ENCODE measurements at places on chromosomes 16 and 17. TPM values are rescaled to one million over a fixed set of nuclear protein-coding genes. Genes with fewer than 3 reads are reported as not detected.
A peak's percentile ranks its signal among the peaks of the same experiment; 100 is the strongest.

Gene PRR15L
- total RNA-seq = not detected

DNA sequence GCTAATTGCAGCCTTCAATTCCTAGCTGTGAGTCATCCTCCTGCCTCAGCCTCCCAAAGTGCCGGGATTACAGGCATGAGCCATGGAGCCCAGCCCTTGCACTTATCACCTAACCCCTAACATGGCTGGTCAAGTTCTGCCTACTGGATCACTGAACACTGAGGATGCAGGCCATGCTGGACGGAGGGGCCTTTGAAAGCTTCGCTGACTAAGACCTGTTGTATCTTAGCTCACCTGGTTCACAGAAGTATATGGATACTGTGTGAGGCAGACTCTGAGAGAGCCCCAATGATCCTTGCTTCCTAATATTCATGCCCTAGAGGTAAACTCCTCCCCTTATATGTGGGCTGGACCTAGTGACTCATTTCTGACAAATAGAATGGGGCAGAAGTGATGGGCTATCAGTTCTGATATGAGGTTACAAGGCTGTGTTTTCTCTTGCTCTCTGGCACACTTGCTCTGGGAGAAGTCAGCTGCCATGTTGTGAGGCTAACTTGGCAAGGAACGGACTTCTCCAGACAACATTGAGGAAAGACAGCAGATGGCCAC, 11.7 kb upstream of the TMIGD1 start:
- no peaks in the 10 kb centered on the region for H3K36me3 ChIP-seq
- peak; percentile 52 for DNase-seq
- peak overlapping the region; percentile 8 for H3K27ac ChIP-seq
- no peak overlapping the region for H3K4me3 ChIP-seq
- H3K27me3 ChIP-seq = no peaks in the 10 kb centered on the region

GRCh38 chr16:68000450-68000849, 1.2 kb upstream of the DPEP2 start:
- H3K4me1 ChIP-seq = peaks cover 52% of the 10 kb centered on the region
- peak overlapping the region; percentile 72 for H3K4me3 ChIP-seq
- no peak for DNase-seq

Gene TNRC6C
- total RNA-seq = 15.6 TPM

Gene MT1M
- total RNA-seq = not detected

Gene SDK2
- 0.05 TPM for total RNA-seq

DNA sequence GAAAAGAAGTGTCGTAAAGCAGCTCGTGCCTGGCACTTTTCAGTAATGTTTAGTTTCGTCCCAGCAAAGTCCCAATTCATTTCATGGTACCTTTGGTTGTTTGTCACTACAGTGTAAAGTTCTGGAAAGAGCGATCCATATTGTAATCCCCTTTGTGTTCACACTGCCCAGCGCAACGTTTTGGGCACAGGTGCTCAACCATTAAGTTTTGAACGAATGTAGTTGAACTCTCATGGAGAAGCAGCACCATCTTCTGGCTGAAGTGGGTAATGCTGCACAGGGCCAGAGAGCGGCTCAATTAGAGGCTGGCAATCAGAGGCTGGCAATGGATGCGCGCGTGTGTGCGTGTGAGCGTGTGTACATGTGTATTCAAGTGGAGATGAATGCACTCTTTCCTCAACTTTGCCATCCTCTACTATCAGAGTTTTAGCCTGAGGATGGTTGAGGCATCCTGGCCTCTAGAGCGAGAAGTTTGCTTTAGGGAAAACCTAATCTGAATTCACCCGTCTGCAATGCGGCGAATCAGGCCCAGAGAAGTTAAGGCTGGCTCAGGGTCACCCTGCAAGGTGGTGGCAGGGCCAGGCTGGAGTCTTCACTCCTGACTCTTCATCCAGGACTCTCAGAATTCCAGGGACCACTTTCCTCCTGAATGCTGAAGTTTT, 29.9 kb downstream of the DYNLL2 start:
- H3K4me1 ChIP-seq = peaks cover 4% of the 10 kb centered on the region
- H3K27me3 ChIP-seq = peaks cover 2% of the 10 kb centered on the region
- no peaks in the 10 kb centered on the region for H3K36me3 ChIP-seq
- no peak overlapping the region for H3K27ac ChIP-seq

- peaks cover 20% of the 10 kb centered on the region for H3K27me3 ChIP-seq
- H3K27ac ChIP-seq = no peak overlapping the region
- H3K4me1 ChIP-seq = no peaks in the 10 kb centered on the region
- H3K36me3 ChIP-seq = no peaks in the 10 kb centered on the region
- H3K4me3 ChIP-seq = no peak overlapping the region
- no peak for DNase-seq
These were observed 45.1 kb upstream of the HNF1B start for GRCh38 chr17:37789771-37790541.

Gene FADS6
- total RNA-seq = not detected

GRCh38 chr17:33689725-33690124, 396.6 kb upstream of the ASIC2 start:
- no peaks in the 10 kb centered on the region for H3K36me3 ChIP-seq
- no peak overlapping the region for H3K4me3 ChIP-seq
- peaks cover 11% of the 10 kb centered on the region for H3K27me3 ChIP-seq
- DNase-seq = no peak
- H3K27ac ChIP-seq = no peak overlapping the region

DNA sequence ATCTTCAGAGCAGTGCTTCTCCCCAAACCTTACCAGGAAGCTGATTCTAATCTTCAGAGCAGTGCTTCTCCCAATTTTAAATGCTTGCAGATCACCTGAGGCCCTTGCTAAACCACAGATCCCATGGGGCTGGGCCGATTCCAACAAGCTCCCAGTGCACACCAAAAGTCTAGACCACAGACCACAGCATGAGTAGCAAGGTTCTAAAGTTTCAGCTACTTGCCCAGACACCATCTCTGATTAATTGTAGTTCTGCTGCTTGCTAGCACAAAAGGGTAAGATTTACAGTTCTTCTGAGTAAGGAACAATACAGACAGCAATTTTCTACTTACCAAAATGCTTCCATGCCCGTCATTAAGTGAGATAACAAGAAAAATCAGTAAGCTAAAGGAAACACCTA, 12.2 kb downstream of the CLEC3A start:
- H3K4me1 ChIP-seq = peaks cover 11% of the 10 kb centered on the region
- no peak overlapping the region for H3K4me3 ChIP-seq
- peak; percentile 42 for DNase-seq
- no peak overlapping the region for H3K27ac ChIP-seq

DNA sequence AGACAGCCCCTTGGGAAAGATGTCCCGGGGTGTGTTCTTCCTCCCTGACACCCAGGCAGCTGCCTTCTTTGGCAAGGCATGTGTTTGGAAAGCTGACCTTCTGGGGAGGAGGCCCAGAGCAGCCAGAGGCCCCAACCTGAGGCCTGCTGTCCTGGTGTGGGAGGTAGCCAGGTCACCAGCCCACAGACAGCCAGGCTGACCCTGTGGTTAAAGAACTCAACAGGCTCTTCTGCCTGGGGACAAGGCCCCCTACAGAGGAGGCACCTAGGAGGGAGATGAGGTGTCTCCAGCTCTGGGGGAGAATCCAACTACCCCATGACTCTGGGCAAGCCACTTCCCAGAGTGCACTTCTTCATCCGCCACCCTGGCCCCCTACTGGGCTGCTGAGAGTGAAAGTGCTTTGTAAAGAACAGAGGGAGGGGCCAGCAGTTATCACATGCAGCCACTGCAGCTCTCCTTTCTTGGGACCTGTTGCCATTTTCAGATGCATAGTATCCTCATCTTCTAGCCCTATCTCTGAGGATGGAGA, 13.1 kb upstream of the SREBF1 start:
- H3K36me3 ChIP-seq = peaks cover 2% of the 10 kb centered on the region
- H3K4me1 ChIP-seq = peaks cover 70% of the 10 kb centered on the region
- H3K27ac ChIP-seq = peak overlapping the region; percentile 97
- no peak overlapping the region for H3K4me3 ChIP-seq
- H3K27me3 ChIP-seq = no peaks in the 10 kb centered on the region
- DNase-seq = peak; percentile 93

GRCh38 chr16:57627184-57627871, 1.1 kb upstream of the ADGRG1 start:
- H3K36me3 ChIP-seq = no peaks in the 10 kb centered on the region
- DNase-seq = no peak
- peaks cover 11% of the 10 kb centered on the region for H3K4me1 ChIP-seq
- H3K27ac ChIP-seq = no peak overlapping the region
- peaks cover 25% of the 10 kb centered on the region for H3K27me3 ChIP-seq

- DNase-seq = peak; percentile 87
- H3K27me3 ChIP-seq = no peaks in the 10 kb centered on the region
- H3K4me3 ChIP-seq = no peak overlapping the region
- no peaks in the 10 kb centered on the region for H3K36me3 ChIP-seq
- H3K27ac ChIP-seq = no peak overlapping the region
These were observed 196.7 kb upstream of the GSE1 start for GRCh38 chr16:85416228-85417109.

DNA sequence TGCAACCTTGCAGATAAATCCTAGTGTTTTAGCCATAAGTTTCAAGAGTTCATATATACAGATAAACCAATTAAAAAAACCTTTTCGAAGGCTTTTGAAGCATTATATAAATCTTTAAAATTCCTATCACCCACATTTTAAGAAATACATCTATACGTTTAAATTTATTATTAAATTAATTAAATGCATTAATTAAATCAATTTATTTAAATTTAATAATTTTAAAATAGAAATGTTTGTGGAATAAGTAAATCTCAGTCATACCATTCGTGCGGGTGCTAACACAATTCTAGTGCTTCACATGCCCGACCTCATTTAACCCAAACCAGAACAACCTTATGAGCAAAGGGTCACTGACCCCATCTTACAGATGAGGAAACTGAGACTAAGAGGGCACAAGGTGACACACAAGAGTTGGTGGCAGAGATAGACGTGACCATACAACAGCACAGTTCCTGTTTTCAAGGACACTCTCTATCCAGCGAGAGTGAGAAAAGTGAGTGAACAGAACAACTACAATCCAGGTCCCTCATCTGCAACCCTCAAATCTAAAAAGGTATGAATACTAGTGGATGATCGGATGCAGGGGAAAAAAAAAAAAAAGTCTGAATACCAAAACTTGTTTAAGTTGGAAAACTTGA, 1.4 kb downstream of the NSMCE1 start:
- no peak for DNase-seq
- H3K36me3 ChIP-seq = peaks cover 25% of the 10 kb centered on the region
- H3K27me3 ChIP-seq = no peaks in the 10 kb centered on the region
- peak overlapping the region; percentile 48 for H3K27ac ChIP-seq
- peaks cover 66% of the 10 kb centered on the region for H3K4me1 ChIP-seq

- H3K27me3 ChIP-seq = no peaks in the 10 kb centered on the region
- no peak overlapping the region for H3K27ac ChIP-seq
- H3K36me3 ChIP-seq = no peaks in the 10 kb centered on the region
- no peak for DNase-seq
These were observed 114.2 kb upstream of the TMEM97 start for GRCh38 chr17:28204751-28205150.

- no peak overlapping the region for H3K4me3 ChIP-seq
- no peaks in the 10 kb centered on the region for H3K27me3 ChIP-seq
- no peak overlapping the region for H3K27ac ChIP-seq
- H3K4me1 ChIP-seq = no peaks in the 10 kb centered on the region
- DNase-seq = no peak
These were observed 50.9 kb upstream of the CDC42EP4 start for GRCh38 chr17:73362697-73363096.

Gene NLRC3
- 28.4 TPM for total RNA-seq

Gene MT4
- total RNA-seq = not detected

DNA sequence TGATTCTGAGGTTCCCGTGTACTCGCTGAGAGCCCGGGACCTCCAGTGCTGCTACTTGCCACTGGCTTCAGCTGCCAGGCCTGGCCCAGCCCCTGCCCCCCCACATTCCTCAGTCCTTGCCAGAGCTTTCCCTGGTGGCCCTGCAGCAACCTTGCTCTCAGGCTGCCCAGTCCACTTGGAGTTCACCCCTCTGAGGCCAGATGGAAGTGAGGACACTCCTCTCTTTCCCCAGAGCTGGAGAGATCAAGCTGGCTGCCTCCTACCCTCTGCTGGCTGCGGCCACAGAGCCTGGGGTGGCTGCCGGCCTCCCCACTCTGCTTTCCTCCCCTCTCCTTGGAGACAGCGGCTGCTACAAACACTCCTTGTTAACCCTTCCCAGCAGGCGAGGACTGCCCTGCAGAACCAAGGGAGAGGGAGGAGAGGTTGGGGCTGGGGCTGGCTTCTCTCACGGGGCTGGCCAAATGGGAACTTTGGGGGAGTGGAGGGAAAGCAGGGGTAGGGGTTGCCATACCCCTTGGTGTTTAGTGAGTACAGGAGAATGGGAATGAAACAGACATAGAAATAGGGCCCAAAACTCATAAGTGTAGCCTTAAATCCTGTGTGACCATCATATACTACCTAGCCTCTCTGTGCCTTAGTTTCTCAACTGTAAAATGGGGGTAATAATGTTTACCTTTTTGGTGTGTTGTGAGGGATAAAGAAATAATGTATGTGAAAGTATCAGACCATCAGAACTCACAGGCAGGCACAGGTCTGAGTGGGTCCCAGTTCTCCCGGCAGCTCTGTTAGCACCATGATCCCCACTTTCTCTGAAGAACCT, at the start of gene GAS2L2:
TSS of gene GAS2L2 (minus strand) at position 295 of the 820 bp plus-strand sequence. CDS start 389 bp downstream, outside the sequence.
- peaks cover 36% of the 10 kb centered on the region for H3K27me3 ChIP-seq
- no peak within 1 kb of the TSS for H3K4me3 ChIP-seq
- peaks cover 5% of the 10 kb centered on the region for H3K4me1 ChIP-seq
- no peak for DNase-seq
- no peak within 1 kb of the TSS for H3K27ac ChIP-seq

Gene CACNB1
- 14.1 TPM for total RNA-seq

DNA sequence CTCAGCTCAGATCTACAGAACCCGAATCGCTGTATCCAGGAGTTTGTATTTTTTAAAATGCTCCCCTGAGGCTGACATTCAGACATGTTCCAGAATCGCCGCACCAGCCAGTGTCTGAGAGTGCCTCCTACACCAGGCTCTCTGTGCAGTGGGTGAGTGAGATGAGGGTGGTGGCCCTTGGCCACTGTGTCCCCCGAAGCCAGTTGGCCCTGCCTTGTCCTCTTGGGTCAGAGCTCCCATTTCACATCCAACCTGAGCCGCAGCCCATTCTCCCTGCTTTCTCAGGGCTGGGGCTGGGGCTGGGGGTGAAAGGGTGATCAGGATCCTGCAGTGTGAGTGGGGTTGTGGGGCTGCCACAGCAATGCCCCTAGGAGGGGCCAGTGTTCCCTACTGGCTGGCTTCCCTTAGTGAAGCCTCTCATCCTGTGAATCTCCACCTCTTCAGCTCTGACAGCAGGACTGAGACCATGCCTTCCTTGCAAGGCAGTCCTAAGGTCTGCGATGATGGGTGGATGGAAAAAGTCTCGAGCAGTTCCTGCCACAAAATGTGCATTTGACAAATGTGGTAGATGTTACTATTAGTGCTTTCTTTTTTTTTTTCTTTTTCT, 12.9 kb upstream of the MYCBPAP start:
- no peaks in the 10 kb centered on the region for H3K4me1 ChIP-seq
- H3K4me3 ChIP-seq = no peak overlapping the region
- no peak for DNase-seq
- H3K36me3 ChIP-seq = no peaks in the 10 kb centered on the region
- peaks cover 2% of the 10 kb centered on the region for H3K27me3 ChIP-seq
